ENCODE measurements at places on chromosomes 7 and 10.

DNA sequence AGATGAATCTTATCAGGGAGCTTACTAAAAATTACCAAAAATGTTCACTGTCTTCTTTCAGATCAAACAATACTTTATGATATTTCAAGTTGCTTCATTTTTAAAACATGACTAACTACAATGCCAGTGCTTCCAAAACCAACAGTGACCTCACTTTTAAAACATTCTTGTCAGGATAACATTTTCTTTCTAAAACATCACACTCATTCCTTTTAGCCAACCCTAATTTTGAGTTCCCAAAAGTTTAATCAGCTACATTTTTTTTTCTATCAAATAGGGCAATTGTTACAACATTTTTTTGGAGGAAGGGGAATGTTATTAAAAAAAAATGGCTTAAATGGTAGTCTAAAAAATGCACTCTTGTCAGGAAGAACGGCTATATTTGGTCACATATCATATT lies 37.3 kb downstream of the RTKN2 start:
- no peak for DNase-seq

DNA sequence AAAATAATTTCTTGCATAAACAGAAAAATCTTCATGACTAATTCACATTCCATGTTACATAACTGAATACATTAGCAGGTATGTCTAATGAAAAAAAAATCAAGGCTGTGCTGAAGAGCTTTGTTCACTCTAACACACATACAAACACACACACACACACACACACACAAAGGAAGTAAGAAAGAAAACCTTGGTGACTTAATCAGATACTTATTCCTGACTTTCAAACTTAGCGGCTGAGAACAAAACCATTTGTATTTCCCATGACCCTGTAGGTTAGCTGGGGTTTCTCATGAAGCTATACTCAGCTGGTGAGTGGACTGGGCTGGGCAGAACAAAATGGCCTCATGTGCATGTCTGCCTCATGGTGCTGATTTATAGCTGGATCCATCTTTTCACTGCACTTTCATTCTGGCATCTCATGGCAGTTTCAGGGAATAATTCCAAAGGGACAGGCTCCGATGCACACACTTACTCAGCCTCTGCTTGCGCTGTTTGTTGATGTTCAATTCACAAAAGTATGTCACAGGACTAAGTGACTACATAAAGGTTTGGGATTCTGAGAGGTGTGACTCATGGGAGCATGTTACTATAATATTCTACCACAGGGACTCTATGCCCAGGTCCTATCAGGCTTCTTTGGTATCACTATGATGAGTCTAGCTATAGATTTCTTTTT lies 161.2 kb downstream of the PCLO start:
- no peak for DNase-seq

DNA sequence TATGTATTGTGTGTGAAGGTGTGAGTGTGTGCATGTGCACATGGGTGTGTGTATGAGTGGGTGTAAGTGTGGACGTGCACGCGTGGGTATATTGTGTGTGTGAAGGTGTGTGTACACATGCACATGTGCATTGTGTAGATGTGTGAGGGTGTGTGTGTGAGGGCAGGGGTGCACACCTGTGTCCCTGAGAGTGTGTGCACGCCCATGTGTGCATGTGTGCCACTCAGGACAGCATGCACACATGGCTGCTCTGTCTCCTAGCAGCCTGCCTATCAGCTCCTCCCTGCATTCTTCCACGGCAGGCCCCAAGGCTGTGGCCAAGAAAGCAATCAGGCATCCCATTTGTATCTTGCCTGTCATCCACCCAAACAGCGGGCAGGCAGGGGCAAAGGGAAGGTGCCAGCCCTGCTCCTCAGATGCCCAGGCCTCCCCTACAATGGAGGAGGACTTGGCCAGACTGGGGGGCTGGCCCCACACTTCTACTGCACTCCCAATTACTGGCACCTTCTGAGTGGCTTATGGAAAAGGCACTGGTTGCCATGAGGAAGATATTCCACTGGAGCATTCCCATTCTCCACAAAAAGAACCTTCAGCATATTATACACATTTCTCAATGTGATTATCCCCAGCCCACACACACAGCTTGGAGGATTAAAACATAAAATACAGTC lies 380.4 kb upstream of the ZMIZ1 start:
- no peak for DNase-seq

DNA sequence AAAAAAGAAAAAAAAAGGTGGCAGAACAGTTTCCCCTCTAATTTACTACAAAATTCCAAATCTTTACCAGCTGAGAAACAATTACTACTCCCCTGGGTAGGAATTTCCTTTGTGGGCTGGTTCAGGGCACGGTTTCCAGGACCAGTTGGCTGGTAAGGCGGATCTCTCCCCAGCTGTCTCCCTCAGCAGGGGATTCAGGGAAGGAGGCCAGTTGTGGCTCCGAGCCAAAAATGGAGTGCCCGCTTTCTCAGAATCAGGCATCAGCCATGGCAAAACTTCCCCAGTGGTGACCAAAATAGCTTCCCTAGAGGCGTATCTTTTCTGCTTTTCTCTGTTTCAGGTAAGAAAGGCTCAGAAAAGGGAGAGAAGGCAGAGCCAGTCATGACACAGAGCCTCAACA lies 91.2 kb downstream of the ZNF22 start:
- no peak for DNase-seq

GRCh38 chr7:4951903-4952636 lies 6.9 kb downstream of the MMD2 start:
- DNase-seq: no peak

GRCh38 chr10:6321880-6322279 lies 119.1 kb downstream of the PFKFB3 start:
- no peak for DNase-seq

GRCh38 chr10:68109331-68109730 lies at the start of gene MYPN:
Gene MYPN, plus strand, starts transcription at chr10:68109488. Its CDS starts 11,951 bp downstream, at chr10:68121439.
- no peak for DNase-seq

DNA sequence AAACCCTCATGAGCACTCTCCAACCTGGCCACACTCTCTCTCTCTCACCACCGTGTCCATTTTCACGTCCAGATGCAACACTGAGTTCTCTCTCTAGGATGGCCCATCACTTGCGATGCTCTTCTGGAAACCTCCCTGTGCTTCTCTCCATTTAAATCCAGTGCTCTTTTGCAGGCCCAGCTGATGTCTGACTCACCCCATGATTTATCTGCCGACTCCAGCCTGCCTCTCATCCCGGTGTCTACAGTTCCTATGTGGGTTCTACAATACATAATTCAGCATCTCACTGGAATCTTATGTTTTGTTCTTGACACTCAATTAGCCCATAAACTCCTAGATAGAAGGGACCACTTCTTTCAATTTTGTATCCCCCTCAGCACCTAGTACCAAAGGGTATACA lies 5.0 kb downstream of the TPK1 start:
- DNase-seq: no peak

GRCh38 chr7:137882261-137882668 lies 35.5 kb upstream of the DGKI start:
- DNase-seq: peak; percentile 76

GRCh38 chr10:12501324-12501723 lies 152.0 kb downstream of the CAMK1D start:
- peak; percentile 5 for DNase-seq

- peak; percentile 61 for DNase-seq
These were observed 38.9 kb upstream of the AMPH start for GRCh38 chr7:38669965-38670520.

DNA sequence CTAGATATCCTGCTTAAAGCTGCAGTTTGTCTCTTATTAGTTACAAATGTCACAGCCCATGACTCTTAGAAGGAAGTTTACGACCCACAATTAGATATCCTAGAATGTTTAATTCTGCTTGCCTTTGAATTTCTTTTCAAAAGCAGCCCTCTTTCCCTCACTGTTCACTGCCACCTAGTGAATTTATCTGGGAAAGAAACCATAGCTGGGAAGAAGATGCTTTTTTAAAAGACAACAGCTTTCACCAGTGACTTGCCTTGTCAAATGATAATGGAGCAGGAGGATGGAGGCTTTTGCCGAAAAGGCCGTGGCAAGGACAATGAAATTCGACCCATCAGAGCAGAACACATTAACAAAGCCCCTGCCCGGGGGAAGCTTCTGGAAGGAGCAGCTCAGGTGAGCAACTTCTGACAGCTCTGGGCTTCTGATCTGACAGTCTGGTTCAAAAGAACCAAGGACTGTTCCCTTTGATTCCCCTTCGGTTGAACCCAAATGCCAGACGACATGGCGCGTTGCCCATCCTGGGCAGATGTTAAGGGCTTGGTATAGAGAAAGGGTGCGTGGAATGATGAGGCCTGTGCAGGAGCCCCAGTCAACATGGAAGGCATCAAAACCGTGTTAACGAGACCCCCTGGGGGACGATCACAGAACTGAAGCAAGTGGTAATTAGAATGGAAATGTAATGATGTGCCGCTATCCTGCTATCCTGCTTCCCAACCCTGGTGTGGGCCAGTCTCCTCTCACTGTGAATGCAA lies 236.8 kb downstream of the FRMD4A start:
- no peak for DNase-seq

DNA sequence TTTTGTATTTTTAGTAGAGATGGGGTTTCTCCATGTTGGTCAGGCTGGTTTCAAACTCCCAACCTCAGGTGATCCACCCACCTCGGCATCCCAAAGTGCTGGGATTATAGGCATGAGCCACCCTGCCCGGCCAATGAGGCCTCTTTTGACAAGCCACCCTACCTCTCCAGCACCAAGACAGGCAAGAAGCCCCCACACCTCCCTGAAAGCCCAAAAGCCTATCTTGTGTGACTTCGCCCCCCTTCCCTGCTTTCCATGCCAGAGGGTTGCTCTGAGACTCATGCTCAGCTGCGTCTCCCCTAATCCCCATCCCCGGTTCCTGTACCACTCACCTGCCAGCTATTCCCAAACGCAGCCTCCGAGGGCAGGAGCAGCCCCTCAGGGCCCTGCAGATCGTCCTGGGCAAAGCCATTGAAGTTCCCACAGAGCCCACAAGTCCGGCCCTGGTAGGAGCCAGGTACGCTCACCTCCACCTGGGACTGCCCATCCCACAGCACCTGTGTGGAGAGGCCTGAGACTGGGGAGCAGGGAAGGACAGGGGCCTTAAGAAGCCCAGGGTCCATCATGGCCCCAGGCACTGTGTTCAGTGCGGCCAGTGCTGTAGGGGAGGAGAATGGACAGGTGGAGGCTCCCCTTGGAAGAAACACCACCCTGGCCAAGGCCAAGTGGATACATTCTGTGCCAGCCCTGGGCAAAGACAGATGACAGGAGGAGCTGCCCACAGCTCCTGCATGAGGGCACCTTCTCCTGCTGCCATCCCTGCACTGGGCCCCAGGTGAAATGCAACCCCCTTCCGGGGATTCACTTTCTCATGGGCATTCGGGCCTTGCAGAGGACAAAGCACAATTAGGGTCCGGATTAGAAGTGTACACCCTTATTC lies 15.8 kb downstream of the ATP6V1F start:
- no peak for DNase-seq

GRCh38 chr10:116120688-116121455 lies 152.1 kb downstream of the GFRA1 start:
- DNase-seq: no peak

DNA sequence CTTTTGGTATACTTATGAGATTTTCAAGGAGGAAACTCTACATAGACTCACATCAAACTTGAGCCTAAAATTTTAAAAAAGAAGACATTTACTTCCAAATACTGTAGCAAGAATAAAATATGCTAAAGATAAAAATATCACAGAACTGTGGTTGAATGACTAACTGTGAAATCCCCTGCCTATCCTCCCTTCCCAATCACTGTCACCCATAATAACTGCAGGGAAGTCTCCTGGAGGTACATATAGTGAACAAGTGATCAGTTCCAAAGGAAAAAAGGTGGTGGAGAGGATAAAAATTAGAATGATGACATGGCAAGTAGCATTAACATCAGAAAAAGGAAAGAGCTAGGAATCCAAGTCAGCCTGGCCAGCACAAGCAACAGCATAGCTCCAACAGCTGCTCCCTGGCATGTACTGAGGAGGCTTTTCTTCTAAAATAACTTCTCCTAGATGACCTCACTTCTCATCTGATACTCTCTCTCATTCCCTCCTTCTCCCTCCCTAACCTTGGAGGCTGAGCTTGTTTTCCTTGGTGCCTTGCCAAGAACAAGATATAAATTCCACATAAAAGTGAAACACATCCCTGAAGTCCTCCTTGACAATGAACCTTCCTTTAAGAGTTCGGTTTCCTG lies 124.0 kb downstream of the IQUB start:
- DNase-seq: no peak

- DNase-seq: no peak
These were observed 168.6 kb upstream of the ETV1 start for GRCh38 chr7:14158111-14158510.

DNA sequence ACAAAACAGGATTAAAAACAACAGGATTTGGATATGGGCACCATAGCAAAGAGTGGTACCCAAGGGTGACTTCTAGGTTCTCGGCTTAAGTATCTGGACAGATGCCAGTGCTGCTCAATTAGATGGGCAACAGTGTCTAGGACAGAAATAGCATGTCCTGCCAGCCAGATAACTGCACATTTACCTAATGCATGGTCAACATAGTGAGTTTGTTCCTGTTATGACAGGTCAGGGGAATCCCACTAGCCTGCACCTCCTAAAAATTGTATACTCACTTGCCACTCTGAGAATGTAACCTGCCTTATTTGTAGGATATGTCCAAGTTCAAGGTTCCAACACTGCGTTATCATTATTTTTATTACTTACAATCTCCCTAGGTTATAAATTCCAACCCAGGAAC lies 471.7 kb downstream of the GRM8 start:
- DNase-seq: no peak

- peak; percentile 42 for DNase-seq
These were observed 97.0 kb upstream of the RET start for GRCh38 chr10:42979721-42980467.

GRCh38 chr10:6716516-6716915 lies 136.4 kb upstream of the PRKCQ start:
- no peak for DNase-seq

DNA sequence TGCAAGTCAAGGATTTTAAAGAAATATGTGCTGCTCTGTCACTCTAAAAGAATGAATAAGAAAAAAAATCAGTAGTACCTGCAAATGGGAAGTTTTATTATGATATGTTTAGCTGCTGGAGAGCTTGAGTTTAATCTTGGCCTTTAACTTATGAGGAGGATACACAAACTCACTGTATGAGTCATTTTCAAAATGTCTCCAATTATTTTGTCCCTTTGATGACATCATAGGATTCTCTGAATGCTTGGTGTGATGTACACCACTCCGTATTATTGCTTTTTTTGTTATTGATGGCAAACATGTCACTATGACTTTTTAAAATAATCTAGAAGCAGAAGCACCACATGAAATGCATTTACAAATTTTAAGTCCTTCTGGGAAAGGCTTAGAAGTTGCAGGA lies 125.8 kb downstream of the RALA start:
- DNase-seq: no peak

DNA sequence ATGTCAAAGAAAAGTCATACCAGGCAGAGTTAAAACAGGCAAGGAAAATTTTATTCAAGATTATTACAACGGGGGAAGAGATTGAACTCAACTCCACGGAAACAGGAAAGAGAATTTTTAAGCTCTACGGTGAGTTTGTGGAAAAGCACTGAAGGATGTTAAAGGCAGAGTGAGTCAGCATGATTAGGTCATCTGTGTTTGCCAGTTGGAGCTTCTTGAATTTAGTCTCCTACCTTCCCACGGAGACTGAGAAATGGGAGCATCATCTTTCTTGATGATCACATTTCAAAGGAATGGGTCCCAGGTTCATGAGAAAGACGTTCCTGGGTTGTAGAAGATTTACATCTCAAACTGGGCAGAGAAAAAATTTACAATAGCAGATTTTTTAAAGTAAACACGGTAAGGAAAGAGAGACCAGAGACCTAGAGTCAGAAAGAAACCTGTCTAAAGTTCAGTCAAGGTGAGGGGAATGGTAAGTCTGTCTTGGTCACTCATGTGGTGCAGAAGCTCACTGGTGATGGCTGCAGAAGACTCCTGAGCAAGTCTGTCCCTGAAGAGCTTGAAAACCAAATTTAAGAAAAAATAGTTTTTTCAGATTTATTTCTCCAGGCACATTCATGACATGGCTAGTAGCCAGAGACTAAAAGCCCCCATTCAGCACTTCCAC lies 516.9 kb upstream of the LRRN3 start:
- DNase-seq: no peak

Data from tibial artery (tissue), 4 donors.